Naive thymus-derived CD4-positive, alpha-beta T cell (primary cell): ENCODE measurements at places on chromosomes 3 and 15. TPM values are rescaled to one million over a fixed set of nuclear protein-coding genes. Genes with fewer than 3 reads are reported as not detected.

The CCK gene
- not detected for total RNA-seq

The JMJD7 gene
- total RNA-seq: 36.4 TPM

DNA sequence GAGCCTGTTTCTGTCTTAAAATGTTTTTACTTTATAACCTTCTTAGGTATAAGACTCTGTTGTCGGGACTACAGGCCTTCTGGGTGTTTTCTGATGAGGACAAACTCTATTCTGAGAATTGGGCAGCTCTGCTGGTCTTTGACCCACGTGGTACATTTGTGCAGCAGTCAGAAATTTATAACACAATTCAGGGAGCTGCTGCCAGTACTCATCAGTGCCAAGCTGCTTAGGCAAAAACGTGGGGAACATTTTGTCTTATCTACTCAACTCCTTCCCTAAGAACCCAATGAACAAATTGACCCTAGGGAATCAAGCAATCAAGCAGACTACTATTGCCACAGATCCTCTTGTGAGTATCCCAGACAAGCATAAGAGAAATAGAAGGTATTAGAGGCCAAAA, 180.7 kb upstream of the PDZRN3 start:
- H3K4me3 ChIP-seq: no peak overlapping the region
- no peaks in the 10 kb centered on the region for H3K36me3 ChIP-seq
- no peak for DNase-seq

DNA sequence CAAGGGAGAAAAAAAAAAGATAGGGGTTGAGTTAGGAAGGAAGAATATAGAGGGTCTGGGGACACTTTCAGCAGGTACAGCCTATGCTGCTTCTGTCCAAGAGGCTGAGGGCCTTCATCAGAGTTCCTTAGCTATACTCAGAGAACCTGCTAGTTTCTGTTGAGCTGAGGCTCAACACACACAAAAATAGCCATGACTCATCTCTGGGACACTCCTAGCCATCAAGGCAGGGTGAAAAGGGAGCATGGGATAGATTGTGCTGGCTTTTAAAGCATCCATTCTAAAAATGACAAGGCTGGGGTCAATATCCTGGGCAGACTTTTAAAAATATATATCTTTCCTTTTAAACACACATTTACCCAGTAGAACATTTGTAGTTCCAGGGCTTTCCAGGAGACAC, 2.8 kb upstream of the RTP2 start:
- no peak overlapping the region for H3K4me3 ChIP-seq
- no peaks in the 10 kb centered on the region for H3K36me3 ChIP-seq
- H3K27me3 ChIP-seq: no peaks in the 10 kb centered on the region
- no peak for DNase-seq
- H3K4me1 ChIP-seq: no peaks in the 10 kb centered on the region
